Cortex of kidney (tissue), 1 donor: ENCODE measurements at places on chromosomes 3 and 15.

DNA sequence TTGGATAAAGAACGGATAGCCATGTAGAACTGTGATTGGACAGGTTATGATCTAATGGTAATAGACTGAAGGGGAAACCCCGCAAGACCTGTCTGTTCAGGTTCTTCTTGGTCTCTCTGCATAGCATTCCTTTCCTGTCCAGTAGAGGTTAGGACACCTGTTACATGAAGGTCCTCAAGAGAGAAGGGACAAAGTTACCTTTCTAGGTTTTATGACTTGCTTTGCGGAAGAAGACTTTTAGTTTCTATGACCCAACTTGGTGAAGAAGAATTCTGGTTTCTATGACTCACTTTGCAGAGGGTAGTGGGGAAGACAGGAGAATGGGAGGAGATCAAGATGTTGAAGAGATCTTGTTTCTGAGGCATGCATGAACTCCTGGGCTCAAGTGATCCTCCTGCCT is 97.9 kb upstream of the C3orf80 start:
- no peak for DNase-seq

GRCh38 chr15:66290518-66290917 is 2.9 kb upstream of the DIS3L start:
- no peak for DNase-seq

- no peak for DNase-seq
Measured at GRCh38 chr15:64187396-64188191, 24.8 kb upstream of the PPIB start.

- no peak for DNase-seq
Measured at GRCh38 chr3:16551342-16551976, 38.0 kb upstream of the RFTN1 start.

DNA sequence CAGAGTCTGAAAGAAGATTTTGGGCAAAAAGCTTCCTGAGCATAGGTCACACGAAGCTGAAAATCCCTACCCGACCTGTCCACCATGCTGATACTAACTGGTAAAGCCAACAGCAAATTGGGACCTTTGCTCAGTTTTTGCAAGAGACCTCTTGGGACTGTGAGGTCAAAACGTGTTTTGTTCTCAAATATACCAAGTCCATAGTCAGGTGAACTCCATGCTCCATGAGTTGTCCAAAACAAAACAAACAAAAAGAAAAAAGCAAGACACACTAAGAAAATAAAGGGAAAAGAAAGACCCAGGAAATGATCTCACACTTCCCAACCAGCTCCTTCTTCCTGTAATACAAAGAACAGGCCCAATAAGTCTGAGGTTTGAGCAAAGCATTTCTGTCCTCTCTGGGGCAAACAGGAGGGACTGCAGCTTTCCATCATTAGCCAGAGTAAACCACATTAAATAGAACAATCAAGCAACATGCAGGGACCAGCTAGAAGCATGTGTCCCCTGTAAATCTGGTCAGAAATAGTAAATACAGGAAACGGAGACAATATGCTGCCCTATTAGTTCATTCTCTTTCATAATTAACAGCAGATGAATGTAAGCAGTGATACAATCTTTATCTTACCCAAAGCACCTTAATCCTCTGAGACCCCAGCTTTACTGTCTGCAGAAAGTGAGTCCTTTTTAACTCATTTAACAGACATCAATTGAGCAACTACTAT is 125.0 kb upstream of the LIPC start:
- no peak for DNase-seq

DNA sequence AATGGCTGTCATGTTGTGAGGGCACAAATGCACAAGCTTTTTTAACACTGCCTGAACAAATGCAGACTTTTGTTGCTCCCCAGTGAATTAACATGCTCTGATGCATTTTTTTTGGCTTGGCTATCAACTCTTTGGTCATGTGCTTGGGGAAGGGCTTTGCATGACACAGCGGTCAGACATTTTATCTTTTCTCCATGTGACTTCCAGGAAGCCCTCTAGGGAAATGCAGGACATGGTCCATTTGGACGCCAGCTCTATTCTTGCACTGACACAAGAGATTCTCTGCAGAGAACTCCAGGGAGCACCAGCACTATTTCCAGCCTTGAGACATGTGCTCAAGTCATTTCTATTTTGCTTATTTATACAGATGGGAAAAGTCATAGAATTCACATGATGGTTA is 46.2 kb downstream of the NEK11 start:
- DNase-seq = no peak

DNA sequence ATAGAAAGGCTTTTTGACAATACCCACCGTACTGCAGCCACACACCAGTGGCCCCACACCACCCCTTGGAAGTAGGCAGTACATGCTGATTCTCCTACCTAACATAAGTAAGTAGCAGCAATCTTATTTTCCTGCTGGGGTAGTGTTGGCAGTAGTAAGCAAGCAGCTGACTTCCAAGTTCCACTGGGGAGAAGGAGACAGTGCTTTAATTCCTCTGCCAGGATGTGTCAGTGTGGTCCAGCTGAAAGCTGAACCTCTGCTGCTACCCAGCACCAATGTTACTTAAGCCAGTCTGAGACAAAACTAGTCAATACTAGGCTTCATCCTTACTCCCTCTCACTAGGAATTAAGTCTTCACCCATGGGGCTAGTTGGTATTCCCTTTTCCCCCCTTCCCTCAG is 74.7 kb downstream of the DZIP3 start:
- no peak for DNase-seq

DNA sequence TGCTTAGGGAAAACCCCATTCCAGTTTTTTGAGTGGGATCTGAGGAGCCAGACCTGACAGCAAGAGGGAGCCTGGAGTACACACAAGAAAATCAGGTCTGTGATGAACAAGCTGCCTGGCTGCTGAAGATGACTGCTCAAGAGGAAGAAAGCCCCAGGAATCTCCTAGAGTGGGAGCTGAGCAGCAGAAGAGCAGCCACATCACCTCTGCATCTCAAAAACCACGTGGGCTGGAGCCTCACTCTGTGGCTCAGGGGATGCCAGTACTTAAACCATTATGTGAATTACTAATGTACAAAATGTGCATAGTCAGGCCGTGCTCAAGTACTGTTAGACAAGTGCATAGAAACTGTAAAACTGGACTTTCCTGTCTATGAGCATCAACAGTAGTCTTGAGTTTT is 52.4 kb downstream of the SLC9A9 start:
- no peak for DNase-seq

DNA sequence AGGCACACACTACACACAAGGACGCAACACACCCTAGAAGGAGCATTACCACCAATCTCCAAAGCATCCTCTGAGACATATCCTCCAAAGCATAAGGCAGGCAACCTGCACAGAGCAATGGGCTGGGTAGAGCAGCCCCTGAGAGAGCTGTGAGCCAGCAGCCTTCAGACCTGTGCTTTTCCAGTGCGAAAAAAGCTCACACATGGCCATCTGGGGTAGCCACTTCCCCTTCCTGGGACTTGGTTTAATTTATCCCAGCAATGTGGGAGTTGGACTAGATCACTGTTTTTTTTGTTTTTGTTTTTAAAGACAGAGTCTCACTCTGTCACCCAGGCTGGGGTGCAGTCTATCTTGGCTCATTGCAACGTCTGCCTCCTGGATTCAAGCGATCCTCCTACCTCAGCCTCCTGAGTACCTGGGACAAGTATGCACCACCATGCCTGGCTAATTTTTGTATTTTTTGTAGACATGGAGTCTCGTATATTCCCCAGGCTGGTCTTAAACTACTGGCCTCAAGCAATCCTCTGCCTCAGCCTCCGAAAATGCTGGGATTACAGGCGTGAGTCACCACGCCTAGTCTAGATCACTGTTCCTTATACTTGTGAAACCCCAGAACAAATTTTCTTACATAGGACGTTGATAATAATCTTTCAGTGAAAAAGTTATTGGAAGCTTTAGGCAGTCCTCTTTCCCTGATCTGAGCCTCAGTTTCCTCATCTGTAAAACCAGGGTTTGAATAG is 18.9 kb downstream of the PTPN23 start:
- no peak for DNase-seq

DNA sequence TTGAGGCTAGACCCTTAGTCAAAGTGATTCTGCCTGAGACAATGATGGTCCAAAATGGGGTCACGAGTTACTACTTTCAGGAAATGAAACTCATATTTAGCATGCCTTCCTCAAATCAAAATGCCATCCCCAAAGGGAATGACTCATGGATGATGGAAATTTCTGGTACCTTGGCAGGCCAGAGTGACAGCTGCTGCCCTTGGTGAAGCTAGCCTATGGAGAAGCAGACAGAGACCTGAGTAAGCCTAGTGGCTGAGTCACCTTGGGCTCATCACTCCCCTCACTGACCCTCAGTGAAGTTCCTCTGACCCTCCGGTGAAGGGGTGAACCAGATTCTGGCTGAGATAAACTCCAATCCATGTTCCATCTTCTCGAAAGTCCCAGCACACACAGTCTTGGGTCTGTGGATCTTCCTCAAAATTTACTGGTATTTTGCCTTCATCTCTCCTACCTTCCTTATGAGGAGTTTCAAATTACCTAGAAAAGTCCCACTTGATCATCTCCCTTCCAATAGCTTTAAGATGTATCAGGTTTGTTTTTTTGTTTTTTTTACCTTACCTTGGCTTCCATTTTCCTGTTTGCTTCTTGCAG is 54.5 kb upstream of the ABHD17C start:
- DNase-seq = no peak

DNA sequence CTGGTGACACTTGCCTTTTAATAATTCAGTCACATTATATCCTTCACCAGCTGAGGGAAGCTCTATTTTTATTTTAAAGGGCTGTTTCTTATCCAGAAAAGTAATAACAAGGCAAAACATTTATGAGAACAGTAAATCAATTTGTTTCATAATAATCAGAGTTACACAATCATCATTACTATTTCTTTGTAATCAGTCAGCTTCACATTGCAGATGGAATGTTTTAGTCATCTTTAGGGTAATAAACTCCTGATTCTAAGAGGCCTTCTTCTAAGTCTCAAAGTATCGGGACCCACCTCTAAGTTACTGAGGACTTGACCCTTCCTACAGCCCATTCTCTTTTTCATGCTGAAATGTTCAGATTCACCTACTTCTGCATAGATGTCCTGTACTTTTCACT is 298.3 kb upstream of the TGFBR2 start:
- no peak for DNase-seq

GRCh38 chr15:70801109-70801508 is 37.8 kb upstream of the UACA start:
- DNase-seq = no peak

- no peak for DNase-seq
Measured at GRCh38 chr3:10471054-10471688, 34.2 kb downstream of the ATP2B2 start.

DNA sequence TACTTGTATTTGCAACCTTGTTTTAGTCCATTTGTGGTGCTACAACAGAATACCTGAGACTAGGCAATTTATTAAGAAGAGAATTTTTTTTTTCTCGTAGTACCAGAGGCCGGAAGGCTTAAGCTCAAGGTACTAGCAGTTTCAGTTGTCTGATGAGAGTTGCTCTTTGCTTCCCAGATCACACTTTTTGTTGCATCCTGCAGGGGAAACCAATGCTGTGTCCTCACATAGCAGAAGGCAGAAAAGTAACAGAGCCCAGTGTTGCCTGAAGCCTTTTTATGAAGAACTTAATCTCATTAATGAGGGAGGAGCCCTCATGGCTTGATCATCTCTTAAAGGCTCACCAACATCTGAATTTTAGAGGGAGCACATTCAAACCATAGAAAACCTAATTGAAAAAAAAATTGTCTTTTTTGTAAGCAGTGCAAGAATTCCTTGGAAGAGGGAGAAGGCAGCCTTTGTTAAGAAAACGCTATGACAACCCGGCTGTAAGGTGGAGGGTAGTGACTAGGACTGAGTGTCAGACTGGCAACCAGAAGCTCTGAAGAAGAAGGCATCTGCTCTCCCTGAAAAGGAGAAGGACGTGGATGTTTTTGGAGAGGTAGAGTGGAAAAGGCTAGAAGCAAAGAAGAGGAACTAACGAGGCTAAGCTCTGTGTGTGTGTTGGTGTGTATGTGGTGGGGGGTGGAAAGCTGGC is 1245.3 kb downstream of the ROBO2 start:
- DNase-seq = no peak

DNA sequence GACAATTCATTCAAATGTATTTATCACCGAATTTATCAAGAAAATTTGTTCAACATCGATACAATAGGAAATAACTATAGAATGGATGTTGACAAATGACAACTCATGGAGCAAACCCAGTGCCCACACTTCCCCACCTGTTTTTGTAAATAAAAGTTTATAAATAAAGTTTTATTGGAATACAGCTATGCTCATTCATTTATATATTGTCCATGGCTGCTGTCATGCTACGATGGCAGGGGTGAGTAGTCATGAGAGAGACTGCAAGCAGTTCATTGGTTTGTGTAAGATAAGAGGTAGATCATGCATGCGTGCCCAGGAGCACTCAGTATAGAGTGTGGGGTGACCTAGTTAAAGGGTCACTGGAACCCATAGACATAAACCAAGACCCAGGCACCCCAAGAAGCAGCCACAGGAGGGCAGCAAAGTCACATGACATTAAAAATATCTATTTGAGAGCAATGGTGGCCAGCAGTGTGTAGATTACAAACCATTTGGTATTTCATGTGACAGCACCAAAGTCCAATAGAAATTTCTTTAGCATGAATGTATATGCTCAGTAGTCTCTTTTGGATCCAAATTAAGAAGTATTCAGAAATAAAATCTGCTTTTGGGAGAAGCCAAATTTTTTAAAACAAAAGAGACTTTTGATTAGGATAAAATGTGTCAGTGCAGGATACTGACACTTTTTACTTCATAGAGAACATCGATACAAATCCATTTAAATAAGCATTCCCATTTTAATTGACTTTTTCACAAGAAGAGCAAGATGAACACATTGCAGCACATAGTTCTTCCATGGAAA is 794.8 kb downstream of the MCTP2 start:
- no peak for DNase-seq

GRCh38 chr3:30048431-30048830 is 558.0 kb upstream of the TGFBR2 start:
- no peak for DNase-seq

DNA sequence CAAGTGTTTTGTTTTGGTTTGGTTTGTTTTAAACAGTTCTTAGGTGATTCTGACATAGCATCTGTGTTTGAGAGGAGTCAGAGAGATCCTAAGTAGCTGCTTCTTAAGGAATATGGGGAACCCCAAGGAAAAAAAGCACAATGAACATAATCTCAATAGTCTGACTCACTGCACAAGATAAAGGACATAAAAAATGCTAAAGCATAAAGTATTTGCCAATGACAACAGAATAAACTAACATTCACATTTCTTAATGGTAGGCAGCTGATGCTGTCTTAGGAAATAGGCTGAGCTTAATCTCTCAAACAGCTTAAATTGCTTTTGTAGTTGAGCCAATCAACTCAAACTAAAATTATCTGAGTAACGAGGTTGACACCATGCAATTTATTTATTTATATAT is 2.9 kb downstream of the NCEH1 start:
- DNase-seq = no peak

DNA sequence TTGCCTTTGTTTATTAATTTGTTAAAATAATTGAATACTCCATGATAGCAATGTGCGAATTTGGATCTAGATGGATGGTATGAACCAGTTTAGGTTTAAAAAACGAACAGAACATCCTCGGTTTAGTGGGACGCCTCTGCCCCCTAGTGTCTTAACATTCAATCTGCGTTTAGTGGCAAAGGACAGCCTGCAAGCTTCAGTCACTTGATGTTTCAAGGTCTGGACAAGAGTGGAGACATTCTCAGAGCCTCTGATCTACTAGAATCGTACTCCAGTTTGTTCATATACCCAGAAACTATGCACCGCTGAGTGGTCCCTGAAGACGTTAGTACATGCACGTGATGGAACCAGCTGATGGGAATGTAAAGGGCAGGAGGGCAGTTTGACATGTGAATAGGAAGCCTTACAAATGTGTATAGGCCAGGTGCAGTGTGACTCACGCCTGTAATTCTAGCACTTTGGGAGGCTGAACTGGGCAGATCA is 17.8 kb upstream of the ATP13A4 start:
- DNase-seq = no peak

- DNase-seq = no peak
Measured at GRCh38 chr3:76383781-76384180, 598.4 kb upstream of the ZNF717 start.
